Hindlimb muscle (tissue), 1 donor: ENCODE measurements at places on chromosomes 2 and 18. TPM values are rescaled to one million over a fixed set of nuclear protein-coding genes. Genes with fewer than 3 reads are reported as not detected.

Gene SKOR2
- polyA plus RNA-seq: not detected

Gene DSG1
- polyA plus RNA-seq: 0.88 TPM

Gene DSG4
- polyA plus RNA-seq: not detected

Gene CABYR
- 2.7 TPM for polyA plus RNA-seq

Gene TNFAIP6
- polyA plus RNA-seq: 9.0 TPM

Gene TMEM247
- polyA plus RNA-seq: not detected

Gene PROC
- 0.93 TPM for polyA plus RNA-seq
